Bone marrow (tissue), 2 donors: ENCODE measurements at places on chromosomes 12 and 14.

- DNase-seq: no peak
Measured at GRCh38 chr12:6326316-6327228, 15.3 kb downstream of the TNFRSF1A start.

- no peak for DNase-seq
Measured at GRCh38 chr14:39712293-39712999, 280.2 kb upstream of the FBXO33 start.

DNA sequence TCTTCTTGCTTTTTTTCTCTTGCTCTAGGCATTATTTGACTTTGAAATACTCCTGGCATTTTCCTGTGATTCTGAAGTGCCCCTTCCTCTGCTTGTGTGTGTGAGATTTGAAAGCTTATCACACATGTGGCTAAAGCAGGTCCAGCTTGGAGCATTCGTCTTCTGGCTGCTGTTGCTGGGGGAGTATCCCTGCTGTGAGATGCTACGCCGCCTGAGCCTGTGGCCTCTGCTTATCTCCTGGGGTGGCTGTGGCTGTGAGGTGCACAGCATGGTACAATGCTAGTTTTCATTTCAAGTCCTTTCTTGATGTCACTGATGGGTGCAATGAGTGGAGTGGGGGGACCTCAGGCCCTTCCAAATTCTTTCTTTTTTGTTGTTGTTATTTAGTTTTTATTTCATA is 371.8 kb downstream of the ZFP36L1 start:
- no peak for DNase-seq

- DNase-seq: no peak
Measured at GRCh38 chr12:7060353-7060954, at the start of gene C1S. C1S (plus strand) TSS chr12:7060718; CDS start chr12:7061913, 1,195 bp downstream.

DNA sequence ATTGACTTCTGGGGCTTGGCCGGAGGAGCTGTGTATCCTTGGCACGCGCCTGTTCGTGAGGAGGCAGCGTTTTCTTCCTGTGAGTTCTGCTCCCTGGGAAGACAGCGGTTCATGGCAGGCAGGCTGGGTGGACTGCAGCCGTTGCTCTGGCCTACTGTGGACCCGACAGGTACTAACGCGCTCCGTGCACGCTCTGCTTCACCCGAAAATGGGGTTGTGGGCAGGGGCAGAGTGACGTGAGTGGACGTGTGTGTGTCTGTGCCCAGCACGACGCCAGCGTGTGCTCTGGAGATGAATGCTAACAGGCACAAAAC is 179.1 kb downstream of the KIF26A start:
- no peak for DNase-seq
